ENCODE measurements at places on chromosomes 13 and 19.

DNA sequence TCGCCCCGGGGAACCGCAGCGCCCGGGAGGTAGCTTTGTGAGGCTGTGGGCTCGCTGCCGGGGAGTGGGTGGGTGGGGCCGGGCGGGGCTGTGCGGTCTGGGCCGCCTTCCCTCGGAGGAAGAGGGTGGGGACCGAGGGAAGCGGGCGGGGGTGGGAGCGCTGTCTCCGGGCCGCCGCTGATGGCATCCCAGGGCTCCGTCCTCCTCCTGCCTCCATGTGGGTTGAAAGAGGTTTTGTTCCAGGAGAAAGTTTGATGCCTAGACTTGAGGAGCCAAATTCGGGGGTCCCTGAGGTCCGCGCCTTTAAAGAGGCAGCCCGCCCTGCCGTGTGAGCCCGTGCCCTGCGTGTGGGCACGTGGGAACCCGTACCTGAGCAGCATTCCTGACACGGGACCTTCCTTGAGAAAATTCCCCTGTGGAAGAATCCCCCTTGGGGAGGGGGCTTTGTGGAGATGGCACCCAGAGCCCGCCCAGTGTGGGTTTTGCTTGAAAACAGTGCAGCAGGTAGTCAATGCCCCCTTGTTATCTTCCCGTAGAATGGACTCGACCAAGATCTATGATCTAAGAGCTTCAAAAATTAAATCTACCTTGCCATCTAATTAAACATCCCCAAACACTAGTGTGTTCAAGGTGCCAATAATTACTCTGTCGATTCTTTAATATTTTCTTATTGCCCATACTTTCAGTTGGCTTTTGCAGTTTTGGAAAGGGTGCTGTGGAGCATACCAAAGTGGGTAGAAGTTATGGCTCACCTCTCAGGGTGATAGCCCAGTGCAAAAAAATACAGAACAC, 107.8 kb downstream of the RXFP2 start:
- peak; percentile 34 for DNase-seq

GRCh38 chr19:48442116-48443035, 3.4 kb upstream of the GRWD1 start:
- DNase-seq, result no peak

- peak; percentile 35 for DNase-seq
Observed at GRCh38 chr13:85693889-85694511, 105.2 kb downstream of the SLITRK6 start.

DNA sequence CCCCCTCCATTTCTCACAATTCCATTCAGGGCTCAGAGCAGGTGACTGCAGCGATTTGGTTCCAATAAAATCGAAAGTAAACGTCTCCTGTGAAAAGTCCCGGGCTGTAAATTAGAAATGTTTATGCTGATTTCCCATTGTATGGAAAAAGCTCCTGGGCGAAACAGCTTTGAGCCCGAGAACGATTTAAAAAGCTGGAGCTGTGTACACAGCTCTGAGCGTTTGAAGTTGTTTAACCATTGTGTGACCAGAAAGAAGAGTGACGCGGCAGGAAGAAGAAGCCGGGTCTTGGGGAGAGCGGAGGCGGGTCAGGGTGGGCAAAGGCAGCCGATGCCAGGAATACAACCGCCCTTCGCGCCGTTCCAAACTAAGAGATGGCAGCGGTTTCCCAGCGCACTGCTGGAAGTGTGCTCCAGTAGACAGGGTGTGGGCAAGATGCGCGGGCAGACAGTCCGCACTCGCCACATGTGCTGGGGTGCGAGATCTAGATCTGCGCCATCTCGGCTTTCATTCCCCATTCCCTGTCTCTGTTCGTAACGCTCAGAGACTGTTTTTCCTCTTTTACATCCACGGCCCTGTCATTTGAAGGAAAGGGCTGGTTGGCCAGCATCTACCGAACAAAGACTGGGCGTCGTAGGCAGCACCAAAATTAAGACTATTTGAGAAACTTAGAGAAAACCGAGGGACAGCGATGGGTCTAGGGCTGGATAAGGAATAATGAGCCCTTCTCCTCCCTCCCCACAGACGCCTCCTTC, 960 bp upstream of the GSX1 start:
- no peak for DNase-seq

GRCh38 chr13:113915012-113915763, 51.3 kb upstream of the GAS6 start:
- DNase-seq, result no peak

- peak; percentile 6 for DNase-seq
Observed at GRCh38 chr19:33947265-33947964, 150.7 kb downstream of the KCTD15 start.

GRCh38 chr13:49827336-49827735, 34.9 kb upstream of the KPNA3 start:
- DNase-seq, result no peak

DNA sequence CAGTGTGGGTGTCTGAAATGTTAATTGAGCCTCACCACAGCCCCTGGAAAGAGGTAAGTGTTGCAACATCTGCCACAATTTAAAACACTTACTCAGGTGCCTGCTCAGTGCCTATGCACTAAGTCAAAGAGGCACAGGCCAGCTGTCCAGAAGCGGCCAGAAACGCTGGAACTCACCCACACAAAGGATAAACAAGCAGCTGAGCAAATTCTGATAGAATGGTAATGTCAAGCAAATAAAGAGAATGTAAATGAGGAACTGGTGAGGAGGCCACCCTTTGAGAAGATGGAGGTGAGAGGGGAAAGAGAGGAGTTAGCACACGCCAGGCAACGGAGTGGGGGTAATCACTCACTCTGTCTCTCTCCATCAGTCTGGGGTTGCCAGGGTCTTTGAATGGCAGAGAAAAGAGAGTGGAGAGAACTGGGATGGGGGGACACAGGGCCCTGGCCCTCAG, 67.7 kb upstream of the SERP2 start:
- DNase-seq, result peak; percentile 29

- DNase-seq, result peak; percentile 37
Observed at GRCh38 chr13:94968040-94968756, 255.9 kb upstream of the SOX21 start.

GRCh38 chr13:109723046-109723445, 63.3 kb downstream of the IRS2 start:
- DNase-seq, result no peak

- DNase-seq, result no peak
Observed at GRCh38 chr13:37685206-37685605, 86.6 kb upstream of the POSTN start.

DNA sequence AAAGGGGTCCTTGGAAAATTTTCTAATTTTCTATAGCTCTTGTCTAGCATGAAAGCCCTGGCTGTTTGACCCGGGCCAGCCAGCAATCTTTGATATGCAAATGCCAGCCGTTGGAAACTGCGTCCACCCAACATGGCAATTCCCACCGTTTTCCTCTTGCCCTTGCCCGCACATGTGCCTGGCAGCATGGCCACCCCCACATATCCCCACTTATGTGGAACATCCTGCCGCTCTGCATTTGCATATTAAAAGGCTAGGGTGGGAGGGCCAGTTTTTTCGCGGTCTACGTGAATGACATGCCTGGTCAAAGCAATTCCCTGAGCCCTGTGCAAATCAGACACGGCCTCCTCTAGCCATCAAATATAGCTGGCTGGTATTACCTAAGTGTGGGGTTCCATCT, 110.3 kb upstream of the TDRD3 start:
- DNase-seq, result no peak

- no peak for DNase-seq
Observed at GRCh38 chr13:107043021-107043956, 475.4 kb upstream of the ARGLU1 start.

- peak; percentile 96 for DNase-seq
Observed at GRCh38 chr13:44237276-44237767, 136.3 kb upstream of the SERP2 start.

GRCh38 chr19:17116996-17117702, 41.6 kb downstream of the MYO9B start:
- DNase-seq, result no peak

DNA sequence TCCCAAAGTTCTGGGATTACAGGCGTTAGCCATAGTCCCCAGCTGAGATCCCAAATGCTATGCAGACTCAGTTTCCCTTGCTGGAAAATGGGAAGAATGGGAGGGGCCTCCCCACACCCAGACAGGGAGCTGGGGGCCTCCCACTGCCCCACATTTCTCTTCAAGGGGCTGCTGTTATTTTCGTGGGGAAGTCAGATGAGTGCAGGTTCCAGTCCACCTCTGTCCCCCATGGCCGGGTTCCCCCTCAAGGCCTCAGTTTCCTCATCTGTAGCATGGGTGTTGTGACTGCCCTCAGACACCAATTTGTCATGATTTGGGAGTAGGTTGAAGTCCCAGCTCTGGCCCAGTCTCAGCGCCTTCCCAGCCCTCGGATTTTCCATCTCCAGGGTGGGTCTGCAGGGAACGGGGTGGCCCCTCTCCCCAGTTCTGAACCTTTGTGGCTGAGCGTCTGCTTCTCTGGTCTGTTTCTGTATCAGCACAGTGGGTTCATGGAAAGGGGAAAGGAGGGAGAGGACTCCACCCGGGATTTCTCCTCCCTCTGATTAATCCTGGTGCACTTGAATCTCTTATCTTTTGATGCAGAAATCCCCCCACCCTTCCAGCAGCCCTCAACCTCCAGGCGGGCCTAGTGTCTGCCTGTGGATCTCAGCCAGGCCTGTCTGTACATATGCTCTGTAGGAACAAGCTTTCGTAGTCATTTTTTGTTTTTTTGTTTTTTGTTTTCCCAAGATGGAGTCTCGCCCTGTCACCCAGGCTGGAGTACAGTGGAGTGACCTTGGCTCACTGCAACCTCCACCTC, 12.2 kb downstream of the NFIC start:
- DNase-seq, result no peak

DNA sequence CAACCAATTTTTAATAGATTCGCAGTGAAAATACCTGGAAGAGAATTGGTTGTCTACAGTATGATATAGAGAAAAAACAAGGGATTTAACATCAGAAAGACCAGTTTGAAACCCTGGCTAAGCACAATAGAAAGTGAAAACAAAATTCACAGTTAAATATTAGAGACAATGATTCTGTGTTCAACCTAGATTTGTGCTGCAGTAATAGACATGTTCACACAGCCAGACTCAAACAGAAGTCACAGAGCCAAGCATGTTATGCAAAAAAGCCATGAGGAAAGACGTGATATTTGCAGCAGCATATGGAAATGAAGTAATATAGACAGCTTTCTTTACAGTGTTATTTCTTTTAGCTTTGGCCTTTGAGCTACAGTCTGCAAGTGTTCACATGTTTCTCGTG, 48.1 kb downstream of the SCEL start:
- DNase-seq, result no peak

DNA sequence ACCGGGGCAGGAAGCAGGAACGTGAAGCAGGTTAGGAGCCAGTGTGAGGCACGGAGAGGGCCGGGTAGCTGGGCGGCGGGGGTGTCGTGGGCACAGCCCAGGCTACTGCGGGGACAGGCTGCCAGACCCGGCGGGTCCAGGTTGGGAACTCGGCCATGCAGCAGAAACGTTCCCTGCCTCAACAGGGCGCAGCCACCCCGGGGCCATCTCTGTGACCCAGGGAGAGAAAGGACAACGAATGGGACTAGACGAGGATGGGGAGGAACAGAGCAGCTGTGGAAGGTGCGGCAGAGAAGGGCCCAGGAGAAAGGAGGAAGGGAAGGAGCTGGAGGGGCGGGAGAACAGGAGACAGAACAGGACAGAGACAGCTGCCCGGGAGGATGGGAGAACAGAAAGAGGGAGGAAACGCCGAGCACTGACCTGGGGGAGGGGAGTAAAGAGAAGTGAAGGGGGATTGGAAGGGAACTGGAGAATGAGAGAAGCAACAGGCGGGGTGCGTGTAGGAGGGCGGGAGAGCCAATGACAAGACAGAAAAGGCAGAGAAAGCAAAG, 12.9 kb upstream of the GARIN5A start:
- no peak for DNase-seq

DNA sequence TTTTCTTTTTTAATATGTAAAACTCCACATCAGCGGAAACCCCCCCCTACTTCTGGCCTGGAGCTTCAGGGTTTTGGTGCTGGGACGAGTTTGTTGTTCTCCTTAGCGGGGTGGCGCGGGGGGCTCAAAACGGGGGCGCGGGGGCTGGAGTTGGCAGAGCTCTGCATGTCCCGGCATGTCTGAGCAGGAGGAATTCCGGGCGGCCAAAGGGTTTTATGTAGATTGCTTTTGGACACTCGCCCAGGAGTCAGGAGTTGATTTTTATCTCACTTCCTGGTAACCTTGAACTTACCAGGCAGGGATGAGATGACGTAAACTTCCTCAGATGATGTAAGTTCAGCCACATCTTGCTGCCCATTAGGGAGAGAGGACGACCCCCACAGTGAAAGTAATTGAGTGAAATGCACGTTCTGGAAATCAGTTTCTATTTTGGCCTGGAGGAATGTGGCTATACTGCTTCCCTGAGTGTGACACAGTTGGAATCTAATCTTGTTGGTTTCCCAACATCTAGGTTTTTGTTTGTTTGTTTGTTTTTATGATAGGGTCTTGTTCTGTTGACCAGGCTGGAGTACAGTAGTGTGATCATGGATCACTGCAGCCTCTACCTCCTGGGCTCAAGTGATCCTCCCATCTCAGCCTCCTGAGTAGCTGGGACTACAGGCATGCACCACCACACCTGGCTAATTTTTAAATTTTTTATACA, 21.0 kb upstream of the GDF15 start:
- DNase-seq, result peak; percentile 99

DNA sequence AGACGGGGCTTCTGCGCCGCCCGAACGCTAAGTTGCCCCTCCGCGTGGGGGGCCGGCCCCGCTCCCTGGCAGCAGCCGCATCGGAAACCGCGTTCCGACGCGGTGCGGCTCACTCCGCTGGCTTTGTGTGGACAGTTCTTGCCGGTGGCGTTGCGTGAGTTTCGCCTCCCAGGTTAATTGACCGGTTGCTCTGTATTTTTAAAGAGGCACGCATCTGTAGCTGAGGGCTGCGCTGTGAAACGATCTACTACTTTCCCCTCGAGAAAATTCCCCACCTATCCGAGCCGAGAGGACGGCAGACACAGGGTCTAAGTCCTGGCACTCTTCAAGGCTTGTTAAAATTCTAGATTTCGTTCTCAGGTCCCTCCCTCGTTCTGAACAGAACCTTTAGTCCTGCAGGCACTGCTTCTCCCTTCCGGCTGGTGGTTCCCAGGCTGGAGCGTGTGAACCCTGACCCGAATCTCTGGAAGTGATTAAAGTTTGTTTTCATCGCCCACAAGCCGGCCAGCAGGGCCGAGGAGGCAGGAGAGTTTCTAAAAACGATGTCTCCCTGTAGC, 933 bp downstream of the ARHGEF7 start:
- DNase-seq, result peak; percentile 56

- no peak for DNase-seq
Observed at GRCh38 chr13:110414931-110415330, 107.8 kb downstream of the COL4A2 start.

- DNase-seq, result no peak
Observed at GRCh38 chr19:50475736-50476223, 527 bp upstream of the EMC10 start.

Measured in ELR (cell line).